CD8-positive, alpha-beta memory T cell (primary cell): ENCODE measurements at places on chromosomes 1 and 21. TPM values are rescaled to one million over a fixed set of nuclear protein-coding genes. Genes with fewer than 3 reads are reported as not detected.

GRCh38 chr1:12851779-12852178 lies 3.3 kb upstream of the HNRNPCL1 start:
- DNase-seq = no peak

- no peak for DNase-seq
These were observed 737.6 kb downstream of the PLA2G4A start for GRCh38 chr1:187566354-187566753.

- DNase-seq = no peak
These were observed at the start of gene TDRD5 for GRCh38 chr1:179591592-179592580. Gene TDRD5 (plus strand): TSS chr1:179591832. CDS start chr1:179592616, 784 bp downstream.

DNA sequence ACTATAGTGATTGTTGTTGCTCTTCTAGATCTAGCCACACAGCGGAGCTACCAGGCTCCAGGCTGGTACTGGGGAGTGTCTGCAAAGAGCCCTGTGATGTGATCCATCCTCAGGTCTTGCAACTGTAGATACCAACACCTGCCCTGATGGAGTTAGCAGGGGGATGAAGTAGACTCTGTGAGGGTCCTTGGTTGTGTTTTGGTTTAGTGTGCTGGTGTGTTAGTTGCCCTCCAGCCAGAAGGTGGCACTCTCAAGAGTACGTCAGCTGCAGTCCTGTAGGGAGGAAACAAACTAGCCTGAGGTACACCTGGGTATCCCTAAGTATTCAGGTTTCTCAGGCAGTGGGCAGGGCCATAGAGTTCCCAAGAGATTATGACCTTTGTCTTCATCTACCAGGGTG lies 81.2 kb upstream of the TMPRSS2 start:
- DNase-seq = no peak

- DNase-seq = no peak
These were observed 4.2 kb upstream of the RAP1GAP start for GRCh38 chr1:21673277-21673780.

GRCh38 chr1:3912809-3913685 lies 13.0 kb upstream of the C1orf174 start:
- no peak for DNase-seq

MOB3C gene
- 26.0 TPM for polyA plus RNA-seq

OR2T33 gene
- polyA plus RNA-seq = not detected

ANKRD65 gene
- not detected for polyA plus RNA-seq
